ENCODE measurements at places on chromosomes 12 and 14.

DNA sequence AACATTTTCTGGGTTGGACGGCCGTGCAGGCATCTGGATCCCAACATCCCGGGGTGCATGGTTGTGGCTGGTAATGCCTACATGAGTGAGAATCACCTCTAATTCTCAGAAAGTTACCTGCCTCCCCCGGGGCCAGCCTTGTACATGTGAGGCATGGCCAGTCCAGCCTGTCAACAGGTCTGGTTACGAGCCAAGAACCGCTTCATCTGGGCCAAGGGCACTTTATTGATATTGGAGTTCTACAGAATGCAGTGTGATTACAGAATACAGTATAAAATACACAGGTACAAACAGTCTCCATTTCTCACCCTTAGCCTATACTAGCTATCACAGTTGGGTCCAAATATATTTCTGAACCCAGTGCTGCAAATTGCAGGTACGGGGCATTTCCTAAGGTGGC is 84.9 kb upstream of the EVL start:
- no peak for DNase-seq

- no peak for DNase-seq
These were observed 38.9 kb downstream of the SERPINA3 start for GRCh38 chr14:94650806-94651805.

GRCh38 chr14:93232159-93232558 is 25.1 kb downstream of the UBR7 start:
- DNase-seq = no peak

DNA sequence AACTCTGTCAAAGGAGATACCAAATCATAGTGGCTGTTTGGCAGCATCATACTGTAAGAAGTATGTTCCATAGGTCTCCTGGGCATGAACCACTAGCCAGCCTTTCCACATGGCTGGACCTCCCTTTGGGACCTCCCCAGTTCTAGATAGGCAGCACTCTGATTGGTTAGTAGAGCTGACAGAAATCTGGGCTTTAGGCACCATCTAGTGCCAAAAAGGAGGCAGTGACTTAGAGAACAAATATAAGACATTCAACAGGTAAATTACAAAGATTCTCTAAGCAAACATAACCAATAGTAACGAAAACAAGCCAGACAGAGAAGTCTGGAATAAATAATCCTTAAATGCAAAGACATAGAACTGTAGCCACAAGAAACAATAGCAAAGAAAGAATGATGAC is 148.0 kb upstream of the PDE3A start:
- no peak for DNase-seq

DNA sequence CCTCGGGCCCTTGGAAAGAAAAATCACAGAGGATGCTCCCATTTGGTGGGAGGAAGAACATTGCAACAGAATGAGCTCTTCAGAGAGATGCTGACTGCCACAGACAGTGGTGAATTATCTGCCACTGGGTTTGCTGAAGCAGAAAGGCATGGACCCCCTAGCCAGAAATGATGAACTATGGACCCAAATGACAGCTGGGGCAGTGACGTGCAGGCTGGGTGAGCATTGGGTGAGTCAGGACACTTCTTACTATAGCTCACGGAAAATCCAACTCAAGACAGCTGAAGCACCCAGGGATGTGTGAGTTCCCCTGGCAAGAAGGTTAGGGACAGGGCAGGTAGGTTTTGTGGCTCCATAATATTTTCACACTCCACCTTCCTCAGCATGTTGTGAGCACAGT is 993.2 kb downstream of the BCL11B start:
- DNase-seq = no peak

DNA sequence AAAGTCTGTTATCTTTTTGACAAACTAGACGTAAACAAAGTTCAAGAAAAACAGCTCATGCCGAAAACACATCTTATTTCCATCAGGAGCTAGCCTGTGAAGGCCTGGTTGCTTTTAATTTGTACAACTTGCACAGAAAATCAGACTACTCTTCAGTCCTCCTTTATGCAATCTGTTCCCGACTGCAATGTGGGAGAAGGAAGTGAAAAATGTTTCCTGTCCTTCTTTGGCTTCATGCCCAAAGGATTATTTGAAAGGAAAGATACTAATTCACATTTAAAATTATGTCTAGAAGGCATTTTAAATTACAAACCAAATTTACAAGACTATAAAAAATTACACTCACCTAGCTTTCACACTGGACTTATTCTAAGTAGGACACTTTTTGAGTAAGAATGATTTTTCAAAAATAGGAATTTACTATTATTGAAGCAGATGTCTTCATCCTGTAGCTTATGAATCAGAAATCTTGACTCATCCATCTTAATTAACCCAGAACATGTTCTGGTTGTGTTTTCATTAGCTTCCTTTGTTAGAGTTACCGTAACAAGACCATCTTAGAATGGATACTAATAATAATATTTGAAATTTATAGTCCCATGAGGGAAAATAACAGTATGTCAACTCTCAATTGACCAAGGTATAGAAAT is 272.6 kb downstream of the PRKD1 start:
- no peak for DNase-seq

DNA sequence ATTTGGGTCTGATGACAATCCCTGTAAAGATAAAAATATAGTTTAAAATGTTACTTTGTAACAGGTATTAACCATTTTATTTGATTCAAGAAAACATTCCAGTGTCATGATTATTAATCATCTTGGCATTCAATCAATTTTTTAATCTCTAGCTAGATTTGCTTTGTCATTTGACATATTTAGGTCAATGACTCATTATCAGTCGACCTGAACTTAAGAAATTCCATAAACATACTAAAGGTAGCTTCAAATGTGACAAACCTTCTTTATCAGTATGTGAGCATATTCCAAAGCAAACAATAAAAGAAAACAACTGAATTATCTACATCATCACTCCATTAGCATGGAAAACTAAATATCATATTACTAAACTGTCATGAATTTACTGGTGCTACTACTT is 50.8 kb upstream of the CDKL1 start:
- no peak for DNase-seq

DNA sequence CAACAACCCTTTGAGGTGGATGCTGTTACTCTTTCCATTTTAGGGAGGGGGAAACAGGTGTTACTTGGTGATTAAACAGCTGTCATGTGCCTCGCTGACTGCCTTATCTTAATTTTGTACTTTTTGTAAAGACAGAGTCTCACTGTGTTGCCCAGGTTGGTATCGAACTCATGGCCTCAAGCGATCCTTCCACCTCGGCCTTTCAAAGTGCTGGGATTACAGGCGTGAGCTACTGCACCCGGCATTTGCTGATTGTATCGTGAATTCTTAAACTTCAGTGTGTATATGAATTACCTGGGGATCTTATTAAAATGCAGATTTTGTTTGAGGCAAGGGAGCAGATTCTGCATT is 659 bp downstream of the PSMD9 start:
- DNase-seq = no peak

DNA sequence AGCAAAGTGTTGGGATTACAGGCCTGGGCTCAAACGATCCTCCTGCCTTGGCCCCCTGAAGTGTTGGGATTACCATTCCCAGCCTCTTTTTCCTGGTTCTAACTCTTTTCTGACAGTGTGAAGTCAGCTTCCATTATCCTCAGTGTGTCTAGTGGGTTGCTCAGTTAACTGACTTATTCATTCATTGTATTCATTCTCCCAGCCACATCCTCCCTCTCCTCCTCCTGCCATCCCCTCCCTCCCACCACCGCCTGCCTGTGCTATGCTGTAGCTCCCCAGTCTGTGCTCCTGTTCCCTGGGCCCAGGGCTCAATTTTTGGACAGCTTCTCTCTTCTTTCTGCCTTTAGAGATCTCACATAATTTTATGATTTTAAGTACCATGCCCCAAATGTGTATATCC is 19.4 kb downstream of the ATP6V0A2 start:
- no peak for DNase-seq

GRCh38 chr14:95092723-95093122 is 64.6 kb downstream of the DICER1 start:
- DNase-seq = no peak

- DNase-seq = no peak
These were observed 71.5 kb downstream of the WDR20 start for GRCh38 chr14:102211240-102211639.

DNA sequence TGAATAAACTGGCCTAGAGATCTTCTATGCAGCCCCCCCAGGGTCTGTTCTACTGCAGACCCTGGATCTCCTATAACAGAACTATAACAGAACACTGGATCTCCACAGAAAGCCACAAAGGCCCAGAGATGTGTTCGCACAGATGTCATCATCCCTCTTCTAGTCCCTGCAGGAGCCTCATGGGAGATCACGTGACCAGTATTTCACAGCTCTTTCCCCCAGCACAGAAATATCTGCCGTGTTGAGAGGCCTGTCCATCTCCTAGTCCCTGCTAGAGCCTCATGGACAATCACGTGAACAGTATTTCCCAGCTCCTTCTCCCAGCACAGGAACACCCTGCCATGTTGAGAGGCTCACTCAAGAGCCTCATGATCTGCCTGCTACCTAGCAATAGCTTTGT is 331.7 kb downstream of the NRXN3 start:
- no peak for DNase-seq

DNA sequence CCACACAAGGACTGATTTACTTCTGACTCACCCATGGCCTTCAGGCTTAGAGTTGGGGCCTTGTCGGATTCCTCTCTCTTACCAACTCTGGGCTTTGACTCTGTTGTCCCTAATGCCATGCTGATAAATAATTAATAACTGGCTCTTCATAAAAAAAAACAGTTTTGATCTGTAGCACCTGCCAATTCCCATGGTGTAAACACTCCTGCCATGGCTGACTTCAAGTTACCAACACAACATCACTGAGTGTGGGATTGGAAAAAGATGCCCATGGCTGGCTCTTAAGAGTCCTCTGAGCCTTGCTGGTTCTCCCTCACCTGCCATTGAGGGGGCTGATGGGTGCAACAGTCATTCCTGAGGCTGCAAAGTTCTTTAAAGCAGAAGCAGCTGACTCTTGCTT is 104.8 kb downstream of the KIF26A start:
- no peak for DNase-seq

DNA sequence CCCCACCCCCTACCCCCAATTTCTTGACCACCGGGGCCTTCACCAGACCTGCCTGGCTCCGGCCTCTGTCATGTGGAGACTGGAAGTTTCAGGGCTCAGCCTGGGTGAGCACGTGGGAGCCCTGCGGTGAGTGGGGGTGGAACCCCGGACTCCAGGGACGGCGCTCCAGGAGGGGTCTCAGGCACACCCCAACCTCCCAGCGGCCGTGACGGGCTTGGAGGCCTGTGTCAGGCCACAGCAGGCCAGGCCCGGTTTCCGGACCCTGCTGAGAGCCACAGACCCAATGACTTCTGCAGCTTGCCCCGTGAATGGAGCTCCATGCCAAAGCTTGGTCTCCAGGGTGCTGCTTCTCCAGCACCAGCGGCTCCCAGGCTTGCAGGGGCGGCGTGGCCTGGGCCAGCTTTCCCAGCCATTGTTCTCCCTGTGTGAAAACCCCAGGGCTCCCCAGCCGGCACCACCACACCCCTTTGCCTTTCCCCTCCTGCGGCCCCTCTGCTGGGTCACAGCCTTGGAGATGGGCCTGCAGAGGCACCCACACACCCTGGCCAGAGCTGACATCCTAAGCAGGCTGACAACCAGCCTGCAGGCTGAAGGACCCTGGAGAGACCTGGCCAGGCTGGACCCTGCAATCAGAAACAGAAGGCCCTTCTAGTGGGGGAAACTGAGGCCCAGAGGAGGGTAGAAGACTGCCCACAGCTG is 186.2 kb upstream of the C14orf180 start:
- peak; percentile 1 for DNase-seq

DNA sequence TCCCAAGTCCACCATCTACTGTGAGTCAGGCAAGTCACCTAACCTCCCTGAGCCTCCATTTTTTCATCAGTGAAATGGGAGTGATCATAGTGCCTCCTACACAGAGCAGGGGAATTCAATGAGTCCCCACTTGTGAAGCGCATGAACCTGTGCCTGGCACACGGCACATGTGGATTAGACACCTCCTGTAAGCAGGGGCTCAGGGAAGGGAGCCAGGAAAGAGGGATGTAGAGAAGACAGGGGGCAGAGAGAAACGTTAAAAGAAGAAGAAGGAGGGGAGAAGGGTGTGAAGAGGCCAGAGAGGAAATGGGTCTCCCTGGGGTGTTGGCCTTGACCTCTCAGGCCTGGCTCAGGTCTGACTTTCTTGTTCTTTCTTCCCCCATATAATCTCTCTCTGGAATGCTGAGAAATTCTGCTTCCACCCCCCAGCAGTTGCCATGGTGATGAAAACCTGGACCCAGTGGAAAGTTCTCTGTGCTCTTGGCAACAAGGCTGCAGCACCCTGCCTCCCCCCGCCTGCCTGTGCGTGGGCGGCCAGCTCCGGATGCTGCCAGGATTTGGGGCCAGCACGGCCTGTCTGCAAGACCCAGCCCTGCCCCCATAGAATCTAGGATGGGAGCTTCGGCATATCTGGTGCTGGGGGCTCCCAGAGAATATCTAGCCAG is 94.5 kb downstream of the CALM1 start:
- no peak for DNase-seq

DNA sequence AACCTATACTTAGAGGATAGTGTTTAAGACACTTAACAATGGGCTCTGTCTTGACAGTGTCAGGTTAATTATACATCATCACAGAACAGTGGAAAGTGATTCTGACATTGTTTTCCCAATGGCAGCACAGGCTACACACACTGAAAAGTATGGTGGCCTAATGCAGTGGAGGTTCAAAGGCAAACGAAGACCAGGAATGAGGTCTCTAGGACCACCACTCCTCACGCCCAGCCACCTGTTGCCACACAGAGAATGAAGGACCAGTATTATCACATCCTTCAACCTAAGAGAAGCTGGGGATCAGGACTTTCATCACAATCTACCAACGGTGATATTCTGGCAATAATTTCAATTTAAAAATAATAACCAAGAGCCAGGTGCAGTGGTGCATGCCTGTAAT is 34.5 kb upstream of the CDK2AP1 start:
- no peak for DNase-seq

DNA sequence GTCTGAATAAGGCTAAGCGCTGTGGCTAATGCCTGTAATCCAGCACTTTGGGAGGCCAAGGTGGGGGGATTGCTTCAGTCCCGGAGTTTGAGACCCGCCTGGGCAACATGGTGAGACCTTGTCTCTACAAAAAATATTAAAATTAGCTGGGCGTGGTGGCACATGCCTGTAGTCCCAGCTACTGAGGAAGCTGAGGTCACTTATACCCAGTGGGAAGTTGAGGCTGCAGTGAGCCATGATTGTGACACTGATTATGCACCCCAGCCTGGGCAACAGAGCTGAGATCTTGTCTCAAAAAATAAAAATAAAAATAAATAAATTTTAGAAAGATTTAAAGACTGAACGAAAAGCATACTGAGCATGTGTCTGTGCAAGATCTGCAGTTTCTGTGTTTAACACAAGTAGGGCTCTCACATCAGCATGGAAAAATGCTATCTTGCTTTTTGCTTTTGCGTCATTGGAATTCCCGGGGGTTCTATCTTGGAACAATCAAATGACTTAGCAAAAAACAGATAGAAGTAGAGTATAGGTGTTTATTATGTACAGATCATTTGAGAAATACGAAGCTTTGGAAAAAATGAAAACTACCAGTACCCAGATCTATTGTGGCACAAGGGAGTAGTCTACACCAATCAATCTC is 161.9 kb downstream of the CAPZA3 start:
- no peak for DNase-seq

GRCh38 chr12:103840876-103841689 is at the start of gene NT5DC3:
TSS of gene NT5DC3 (minus strand) at chr12:103841234. CDS start at chr12:103841156, 78 bp downstream.
- peak; percentile 78 for DNase-seq

Data from activated naive CD4-positive, alpha-beta T cell treated with Interleukin-2 at 50 U/mL for 16 hours (primary cell).